ENCODE measurements at places on chromosomes 11 and 22.
A peak's percentile ranks its signal among the peaks of the same experiment; 100 is the strongest.

- no peak for DNase-seq
Measured at GRCh38 chr11:36247493-36247892, 41.7 kb downstream of the COMMD9 start.

GRCh38 chr11:92681586-92681985, 287.9 kb upstream of the MTNR1B start:
- DNase-seq = no peak

DNA sequence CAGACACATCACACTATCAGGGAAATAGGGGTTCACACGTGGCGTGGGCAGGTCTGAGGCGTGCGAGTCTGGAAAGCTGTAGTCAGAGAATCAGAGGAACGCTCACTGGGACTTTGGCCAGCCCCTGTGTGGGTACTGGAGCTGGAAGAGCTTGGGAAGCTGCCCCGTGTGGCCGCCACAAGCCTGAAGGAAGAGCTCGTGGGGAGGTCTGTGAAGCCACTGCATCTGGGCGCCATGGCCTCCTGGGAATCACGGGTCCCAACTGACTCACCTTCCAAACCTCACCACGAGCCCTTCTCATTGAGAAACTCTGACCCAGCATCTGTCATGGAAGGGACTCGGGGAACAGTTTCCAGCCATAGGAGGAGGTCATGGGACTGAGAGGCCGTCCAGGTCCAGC, 5.9 kb upstream of the MRGPRF start:
- DNase-seq = no peak

- no peak for DNase-seq
Measured at GRCh38 chr22:37485395-37486223, 575 bp downstream of the MFNG start.

DNA sequence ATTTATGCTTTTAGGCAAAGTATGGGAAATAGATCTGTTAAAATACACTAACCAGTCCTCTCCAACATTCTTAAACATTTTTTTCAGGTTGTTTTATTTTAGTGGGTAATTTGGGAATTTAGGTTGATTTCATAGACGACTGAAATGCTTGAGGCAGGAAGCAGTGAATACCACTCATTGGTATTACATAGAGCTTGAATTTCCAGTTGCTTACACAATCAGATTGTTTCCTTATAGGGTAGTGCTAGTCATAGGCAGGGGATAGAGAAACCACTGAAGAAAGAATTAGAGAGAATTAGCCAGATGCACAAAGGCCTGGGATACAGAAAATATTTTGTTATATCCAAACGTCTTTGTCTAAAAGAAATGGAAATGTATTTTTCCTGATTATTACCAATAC, 23.9 kb upstream of the LYVE1 start:
- peak; percentile 84 for DNase-seq

DNA sequence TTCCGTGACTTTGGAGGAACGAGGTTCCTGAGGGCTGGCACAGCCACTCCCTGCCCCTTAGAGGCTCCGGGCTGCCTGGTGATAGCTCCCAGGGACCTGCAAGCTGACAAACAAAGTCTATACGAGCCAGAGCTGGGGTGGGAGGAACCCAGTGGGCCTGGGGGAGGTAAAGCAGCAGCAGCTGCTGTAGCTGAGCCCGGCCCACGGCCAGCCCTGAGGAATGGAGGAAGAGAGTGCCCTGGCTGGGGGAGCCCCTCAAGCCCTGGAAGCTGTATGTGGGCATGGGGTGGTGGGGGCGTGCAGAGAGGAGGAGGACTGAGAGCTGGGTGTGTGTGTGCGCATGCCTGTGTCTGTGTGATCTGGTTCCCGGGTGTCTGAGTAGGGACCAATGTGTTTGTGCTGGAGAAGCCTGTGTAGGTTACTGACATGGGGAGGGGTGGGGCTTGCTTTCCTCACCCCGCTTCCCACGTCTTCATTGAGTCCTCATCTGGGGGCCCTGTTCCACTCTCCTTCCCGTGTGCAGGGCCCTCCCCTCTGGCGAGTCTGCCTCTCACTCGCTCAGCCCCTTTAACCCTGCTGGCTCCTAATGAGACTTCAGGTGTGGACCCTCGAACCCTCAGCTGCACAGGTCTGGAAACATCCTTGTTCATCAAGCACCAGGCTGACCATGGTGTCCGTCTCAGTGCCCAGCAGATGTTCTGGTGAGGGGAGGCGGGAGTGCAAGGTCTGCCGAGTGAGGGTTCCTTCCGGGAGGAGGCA, 10.8 kb downstream of the ST3GAL4 start:
- DNase-seq = no peak

DNA sequence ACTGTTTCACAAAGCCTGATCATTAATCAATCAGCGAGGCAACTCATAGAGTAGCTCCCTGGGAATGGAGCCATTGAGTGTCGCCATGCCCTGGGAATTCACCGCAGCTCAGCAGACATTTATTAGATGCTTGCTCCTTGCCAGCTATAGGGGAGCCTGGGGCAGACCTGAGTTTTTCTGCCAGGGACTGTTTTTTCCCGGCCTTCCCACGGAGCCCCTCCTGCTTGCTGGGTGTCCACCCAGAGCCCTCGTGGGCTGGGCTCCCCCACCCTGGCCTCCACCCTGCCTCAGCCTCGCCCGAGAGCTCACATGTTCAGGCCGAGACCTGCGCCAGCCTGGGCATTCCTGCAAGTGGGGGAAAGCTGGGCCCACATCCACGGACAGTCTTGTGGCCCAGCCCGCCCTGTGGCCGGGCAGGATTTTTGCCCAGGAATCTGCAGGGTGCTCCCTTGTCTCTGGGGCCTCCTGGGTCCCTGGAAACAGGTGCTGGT, 64.9 kb downstream of the SMIM38 start:
- no peak for DNase-seq

Measured in RWPE1 (cell line).